ENCODE measurements at places on chromosomes 1 and 21. TPM values are rescaled to one million over a fixed set of nuclear protein-coding genes. Genes with fewer than 3 reads are reported as not detected.

C1orf210 gene
- not detected for total RNA-seq

TUFT1 gene
- 3.9 TPM for total RNA-seq

- DNase-seq = no peak
These were observed 582.0 kb upstream of the TMPRSS15 start for GRCh38 chr21:18985584-18985983.

GRCh38 chr1:32953495-32953894 lies 11.1 kb downstream of the RNF19B start:
- no peak for DNase-seq

DNA sequence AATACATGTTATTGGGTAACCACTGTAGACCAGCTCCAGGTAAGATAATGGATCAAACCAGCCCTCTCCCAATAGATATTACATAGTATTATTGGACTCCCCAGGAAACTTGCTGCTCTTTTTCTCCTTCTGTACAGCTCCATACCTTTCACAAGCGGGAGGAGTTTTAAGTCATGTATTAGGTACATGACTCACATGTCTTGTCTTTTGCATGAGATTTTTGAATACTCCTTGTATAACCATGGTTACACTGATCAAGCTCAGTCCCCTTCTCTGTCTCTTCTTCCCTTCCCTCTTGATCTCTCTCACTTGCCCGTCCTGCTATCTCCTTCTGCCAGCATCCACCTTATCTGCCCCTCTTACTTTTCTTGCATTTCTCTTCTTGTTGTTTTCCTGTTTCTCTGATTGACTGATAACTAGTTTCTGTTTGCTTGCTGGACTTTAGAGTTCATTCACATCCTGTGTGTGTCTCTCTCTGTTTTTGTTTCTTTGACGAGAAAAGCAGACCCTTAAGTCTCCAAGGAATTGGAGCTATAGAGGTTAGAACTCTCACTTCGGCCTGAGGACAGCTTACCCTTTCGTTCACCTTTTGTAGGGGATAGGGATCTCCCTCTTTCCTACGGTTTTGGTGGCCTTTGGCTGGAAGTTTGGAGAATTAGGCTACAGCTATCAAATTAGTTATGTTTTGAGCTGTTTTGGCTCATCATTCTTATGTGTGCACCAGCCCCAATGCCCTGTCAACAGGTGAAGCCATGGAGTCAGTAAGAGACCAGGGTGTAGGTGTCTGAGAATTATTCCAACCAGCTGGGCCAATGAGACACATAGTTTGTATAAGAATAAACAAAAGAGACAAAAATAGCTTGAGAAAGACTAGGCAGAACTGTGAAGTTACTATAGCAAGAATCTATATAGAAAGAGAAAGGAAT lies 49.0 kb upstream of the ASB17 start:
- DNase-seq = no peak

- DNase-seq = no peak
These were observed 208.5 kb downstream of the TTLL7 start for GRCh38 chr1:83790446-83790845.

- DNase-seq = no peak
These were observed 116.9 kb downstream of the DUSP10 start for GRCh38 chr1:221625026-221625425.

GRCh38 chr1:202029171-202029665 lies 18.8 kb downstream of the ELF3 start:
- no peak for DNase-seq

Measured in left cardiac atrium (tissue), 4 donors.